Activated naive CD8-positive, alpha-beta T cell treated with anti-CD3 and anti-CD28 coated beads, Interleukin-2, amount 10 ng/mL, durations not matched to agents 7 days and 5 days (primary cell): ENCODE measurements at places on chromosomes 12 and 14. TPM values are rescaled to one million over a fixed set of nuclear protein-coding genes. Genes with fewer than 3 reads are reported as not detected.

PLBD1 gene
- total RNA-seq = 1.1 TPM

PLEKHH1 gene
- 1.0 TPM for total RNA-seq

CCDC38 gene
- total RNA-seq = not detected

LMBR1L gene
- total RNA-seq = 112 TPM

MUCL1 gene
- total RNA-seq = not detected

MYO1H gene
- total RNA-seq = not detected

RNU4-1 gene
- 1,307 TPM for total RNA-seq

MAPK1IP1L gene
- total RNA-seq = 87.1 TPM

MCRS1 gene
- total RNA-seq = 83.8 TPM

SAMD4A gene
- total RNA-seq = 2.7 TPM

NEK9 gene
- total RNA-seq = 95.2 TPM

BMAL2 gene
- total RNA-seq = 8.6 TPM

PRB2 gene
- not detected for total RNA-seq

PCED1B gene
- 102 TPM for total RNA-seq

DNAJC22 gene
- 0.11 TPM for total RNA-seq

TAS2R10 gene
- 0.48 TPM for total RNA-seq

SMCO3 gene
- total RNA-seq = not detected

PRKD1 gene
- not detected for total RNA-seq

FAM222A gene
- total RNA-seq = 0.96 TPM

APOF gene
- not detected for total RNA-seq

GPR84 gene
- total RNA-seq = 0.65 TPM

CMA1 gene
- total RNA-seq = 0.51 TPM

ACYP1 gene
- 54.7 TPM for total RNA-seq

PELI2 gene
- total RNA-seq = 5.7 TPM

MYH7 gene
- not detected for total RNA-seq

MLXIP gene
- 61.0 TPM for total RNA-seq

ASCL1 gene
- total RNA-seq = not detected

SMAGP gene
- 4.1 TPM for total RNA-seq

CAPZA3 gene
- not detected for total RNA-seq

TPH2 gene
- total RNA-seq = not detected

KCNMB4 gene
- total RNA-seq = 1.4 TPM

PUS1 gene
- 45.3 TPM for total RNA-seq

KCNJ8 gene
- not detected for total RNA-seq

ANKS1B gene
- not detected for total RNA-seq

ZNF605 gene
- 13.6 TPM for total RNA-seq

NFKBIA gene
- total RNA-seq = 88.1 TPM

OR11H7 gene
- not detected for total RNA-seq
